ENCODE measurements at places on chromosomes 7 and 10.

- no peak for DNase-seq
These were observed 58.8 kb downstream of the STEAP1B start for GRCh38 chr7:22441157-22441556.

DNA sequence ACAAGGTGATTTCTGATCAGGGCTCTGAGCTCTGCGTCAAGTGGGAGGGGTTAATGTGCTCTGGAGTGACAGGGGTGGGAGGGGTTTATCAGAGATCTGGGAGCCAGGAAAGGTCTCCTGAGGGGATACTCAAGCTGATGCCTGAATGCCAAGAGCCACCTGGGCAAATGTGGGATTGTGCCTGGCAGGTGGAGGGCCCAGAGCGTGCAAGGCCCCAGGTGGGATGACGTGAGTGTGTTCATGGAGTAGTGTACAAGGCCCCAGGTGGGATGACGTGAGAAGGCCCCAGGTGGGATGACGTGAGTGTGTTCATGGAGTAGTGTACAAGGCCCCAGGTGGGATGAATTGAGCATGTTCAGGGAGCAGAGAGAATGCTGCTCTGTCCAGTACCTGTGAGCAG is 610.3 kb downstream of the PTPRN2 start:
- no peak for DNase-seq

DNA sequence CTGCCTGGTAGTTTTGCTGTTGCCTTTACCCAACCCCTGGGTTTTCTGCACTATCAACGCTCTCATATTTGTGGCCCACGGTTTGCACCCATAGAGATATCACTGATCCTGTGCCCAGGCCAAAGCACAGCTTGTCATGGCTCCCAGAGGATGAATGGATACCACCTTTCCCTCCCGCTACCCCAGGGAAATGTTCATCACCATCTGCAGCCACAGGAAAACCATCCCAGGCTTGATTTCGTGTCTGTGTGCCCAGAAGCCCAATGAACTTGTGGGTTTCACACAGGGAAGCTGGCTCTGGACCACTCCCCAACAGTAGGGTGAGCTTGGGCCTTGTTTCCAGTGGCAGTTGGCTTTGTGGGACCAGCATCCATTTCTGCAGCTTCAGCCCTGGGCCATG is 143.1 kb upstream of the GDF10 start:
- DNase-seq, result no peak

DNA sequence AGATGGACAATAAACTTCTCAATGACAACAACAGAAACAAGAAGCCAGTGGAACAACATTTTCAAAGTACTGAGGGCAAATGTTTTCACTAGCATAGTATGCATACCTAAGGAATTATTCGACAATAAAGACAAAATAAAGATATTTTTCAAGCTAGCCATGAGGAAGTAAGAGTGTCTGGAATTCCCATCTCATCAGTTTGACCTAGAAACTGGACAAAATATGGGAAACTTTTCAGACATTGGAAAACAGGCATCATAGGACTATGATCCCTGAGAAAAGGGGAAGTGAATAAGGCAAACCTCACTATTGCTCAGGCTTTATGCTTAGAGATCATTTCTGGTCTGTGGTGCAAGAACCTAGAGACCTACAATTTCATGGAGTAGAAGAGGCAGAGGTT is 86.3 kb downstream of the OAT start:
- no peak for DNase-seq

DNA sequence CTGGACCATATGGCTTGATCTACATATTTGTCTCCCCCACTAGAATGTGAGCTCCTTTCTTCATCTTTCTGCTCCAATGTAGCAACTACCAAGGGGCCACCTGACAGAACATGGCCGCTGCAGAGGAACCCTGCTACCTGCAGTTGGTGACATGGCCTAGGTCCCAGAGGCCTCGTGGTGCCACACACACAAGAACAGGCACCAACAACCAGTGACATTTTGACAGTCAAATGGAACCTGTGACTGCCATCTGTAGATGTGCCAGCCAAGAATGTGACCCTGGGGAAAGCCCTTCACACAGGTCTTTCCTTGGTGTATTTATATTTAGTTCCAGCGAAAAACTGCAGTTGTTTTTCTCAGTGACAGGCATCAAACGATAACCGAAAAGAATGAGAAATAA is 67.9 kb upstream of the ANKRD1 start:
- no peak for DNase-seq

DNA sequence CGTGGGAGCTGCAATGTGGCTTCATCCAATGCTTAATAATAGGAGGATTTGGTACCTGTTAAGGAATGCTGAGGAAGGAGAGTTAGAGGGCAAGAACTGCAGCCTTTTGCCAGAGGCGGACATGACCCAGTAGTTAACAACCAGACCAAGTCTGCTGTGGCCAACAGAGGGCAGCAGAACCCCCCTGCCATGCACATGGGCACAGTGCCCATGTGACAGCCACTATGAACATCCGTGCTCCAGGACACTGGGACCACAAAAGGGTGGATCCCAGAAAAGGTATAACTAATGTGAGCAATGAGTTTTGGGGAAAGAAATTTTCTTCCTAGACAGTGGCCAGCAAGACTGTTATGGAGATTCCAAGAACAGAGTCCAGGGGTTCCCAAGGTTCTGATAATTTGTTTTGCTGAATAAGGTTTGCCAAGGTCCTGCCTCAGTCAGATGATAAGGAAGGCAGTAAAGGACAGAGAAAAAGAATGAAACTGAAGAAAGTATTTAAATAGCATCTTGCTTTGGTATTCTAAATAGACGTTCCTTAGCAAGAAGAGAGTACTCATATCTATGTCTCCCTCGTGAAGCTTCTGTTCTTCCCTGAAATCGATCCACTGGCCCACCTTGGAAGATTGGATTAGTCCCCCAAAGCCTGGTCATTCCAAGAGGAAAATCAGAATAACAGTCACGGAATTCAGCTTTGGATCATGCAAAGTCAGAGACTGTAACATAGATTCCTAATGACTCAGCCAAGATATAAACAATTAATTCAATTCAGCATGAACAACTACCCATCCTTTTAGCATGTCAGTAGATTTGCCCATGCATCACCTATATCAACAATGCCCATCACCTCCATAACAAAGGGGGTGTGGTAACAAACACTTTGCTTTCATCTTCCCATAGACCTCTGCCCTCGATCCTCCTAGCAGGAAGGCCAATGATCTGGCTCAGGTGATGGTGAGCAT is 56.0 kb downstream of the LGI1 start:
- DNase-seq, result peak; percentile 35

GRCh38 chr7:6590645-6591110 is 857 bp downstream of the INTS15 start:
- no peak for DNase-seq

DNA sequence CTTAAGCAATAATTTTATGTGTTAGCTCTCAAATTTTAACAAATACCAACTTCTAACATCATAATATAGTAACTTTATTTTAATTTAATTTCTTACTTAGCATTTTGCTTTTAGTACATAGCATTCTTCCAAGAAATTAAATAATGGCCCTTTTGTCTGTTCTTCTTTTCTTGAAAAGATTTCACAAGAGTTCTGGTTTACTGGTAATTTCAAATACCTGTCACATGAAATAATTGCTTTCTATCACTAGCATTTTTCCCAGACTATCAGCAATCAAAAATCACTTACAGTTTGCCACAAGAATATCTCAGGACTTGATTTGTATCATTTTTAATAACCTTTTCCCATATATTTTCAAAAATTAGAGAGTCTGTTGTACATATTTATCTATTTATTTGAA is 193.0 kb downstream of the CACNA2D1 start:
- no peak for DNase-seq

DNA sequence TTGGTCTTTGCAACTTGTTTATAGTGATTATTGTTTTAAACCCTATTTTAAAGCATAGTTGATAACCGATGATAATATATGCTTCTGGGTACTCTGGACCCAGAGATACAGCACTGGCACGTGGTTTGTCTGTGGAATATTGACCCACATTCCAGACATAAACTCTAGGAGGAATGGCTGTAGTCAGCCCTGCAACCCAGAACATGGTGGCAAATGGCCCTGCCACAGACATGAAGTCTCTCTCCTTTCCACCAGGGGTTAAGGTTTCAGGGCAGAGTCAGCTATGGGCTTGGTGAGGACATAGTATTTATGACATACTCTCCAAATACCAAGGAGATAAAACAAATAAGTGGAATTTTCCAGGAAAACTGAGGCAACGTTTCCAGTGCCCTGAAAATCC is 83.6 kb downstream of the NAMPT start:
- no peak for DNase-seq

GRCh38 chr7:12064586-12065127 is 146.4 kb upstream of the TMEM106B start:
- no peak for DNase-seq

DNA sequence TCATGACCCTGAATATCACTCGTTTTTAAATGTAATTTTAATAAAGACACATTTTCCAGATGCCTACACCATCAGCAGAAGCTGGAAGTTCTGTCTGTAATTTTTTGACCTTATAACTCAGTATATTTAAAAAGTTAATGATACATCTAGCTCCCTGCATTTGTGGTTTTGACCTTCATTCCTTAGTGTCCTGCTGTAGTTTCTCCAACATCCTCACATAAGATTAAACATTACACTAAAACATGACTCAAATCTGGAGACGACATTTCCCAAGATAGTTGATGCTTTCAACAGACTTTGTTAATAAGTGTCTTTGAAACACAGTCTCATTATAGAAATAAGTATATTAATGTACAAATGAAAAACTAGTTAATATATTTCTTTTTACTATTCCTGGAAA is 363.1 kb downstream of the POM121L12 start:
- DNase-seq, result no peak

DNA sequence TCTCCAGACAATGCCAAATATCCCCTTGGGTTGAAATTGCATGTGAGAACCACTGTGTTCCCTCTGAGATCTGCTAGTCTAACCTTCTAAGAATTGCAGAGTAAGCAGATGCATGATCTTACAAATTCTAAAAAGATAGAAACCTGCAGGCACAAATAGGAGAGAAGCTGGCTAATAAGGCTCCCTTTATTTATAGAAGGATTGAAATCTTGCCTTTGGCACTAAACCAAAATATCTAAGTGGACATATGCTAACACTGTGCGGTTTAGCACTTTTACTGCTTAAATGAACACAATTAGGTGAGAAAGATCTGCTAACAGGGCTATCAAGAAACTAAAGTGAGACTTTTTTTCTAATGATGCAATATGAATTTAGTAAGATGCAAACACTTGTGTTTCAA is 225.5 kb downstream of the DOCK4 start:
- DNase-seq, result no peak

GRCh38 chr7:81618396-81619014 is 151.3 kb downstream of the HGF start:
- DNase-seq, result no peak

DNA sequence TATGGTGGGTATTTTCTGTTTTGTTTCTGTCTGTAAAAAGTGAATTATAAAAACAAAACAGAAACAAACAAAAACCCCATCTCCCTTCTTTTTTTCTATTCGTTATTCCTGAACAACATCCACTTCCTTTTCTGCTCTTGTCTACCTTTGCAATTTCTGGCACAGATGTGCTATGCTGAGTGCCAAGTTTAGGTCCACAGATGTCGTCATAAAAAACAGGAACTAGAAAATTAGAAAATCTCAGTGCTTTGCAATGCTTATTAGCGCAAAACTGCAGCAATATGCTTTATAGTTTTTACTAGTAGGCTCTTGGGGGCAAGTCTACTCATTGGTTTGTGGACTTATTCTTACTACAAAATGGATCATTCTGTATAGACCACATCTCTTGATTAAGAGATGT is 94.2 kb upstream of the PRKCQ start:
- DNase-seq, result no peak

GRCh38 chr10:130878131-130878530 is 433.4 kb downstream of the TCERG1L start:
- DNase-seq, result no peak

DNA sequence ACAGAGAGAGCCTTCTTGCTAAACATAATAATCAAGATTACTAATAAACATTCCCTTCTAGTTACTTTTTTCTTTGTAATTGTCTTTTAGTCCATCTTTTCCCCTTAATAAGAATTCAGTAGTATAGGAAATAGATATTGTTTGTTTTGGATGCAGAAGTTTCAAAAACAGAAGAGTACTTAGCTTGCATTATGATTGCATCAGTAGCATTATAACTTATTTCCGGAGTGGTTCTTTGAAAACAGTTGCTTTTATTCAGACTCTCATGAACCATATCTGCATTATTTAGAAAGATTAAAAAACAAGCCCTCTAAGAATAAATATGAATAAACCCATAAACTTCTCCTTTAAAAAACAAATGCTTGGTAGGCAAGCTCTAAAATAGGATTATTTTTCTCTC is 34.0 kb upstream of the DKK1 start:
- DNase-seq, result no peak

- DNase-seq, result no peak
These were observed 33.3 kb upstream of the NMT2 start for GRCh38 chr10:15201589-15202300.

DNA sequence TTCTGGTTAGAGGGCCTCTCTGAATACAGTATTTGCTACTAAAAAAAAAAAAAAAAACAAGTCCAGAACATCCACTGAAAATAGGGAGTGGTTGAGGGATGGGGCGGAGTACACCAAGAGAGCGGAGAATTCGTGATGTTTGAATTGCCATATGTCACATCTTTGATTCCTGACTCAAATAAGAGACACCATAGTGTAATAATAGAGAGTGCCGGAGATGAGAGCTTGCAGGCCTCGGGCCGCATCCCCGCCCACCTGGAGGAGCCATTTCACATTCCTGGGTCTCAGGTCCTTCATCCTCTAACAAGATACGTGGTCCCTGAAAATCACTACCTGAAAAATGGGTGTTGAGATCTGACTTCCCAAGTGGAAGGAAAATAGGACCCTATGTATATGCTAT is 46.8 kb downstream of the KIAA1549 start:
- DNase-seq, result no peak

- no peak for DNase-seq
These were observed 396.2 kb downstream of the REEP3 start for GRCh38 chr10:63917363-63917762.

- DNase-seq, result no peak
These were observed 135.6 kb downstream of the TMEM168 start for GRCh38 chr7:112654322-112655216.

DNA sequence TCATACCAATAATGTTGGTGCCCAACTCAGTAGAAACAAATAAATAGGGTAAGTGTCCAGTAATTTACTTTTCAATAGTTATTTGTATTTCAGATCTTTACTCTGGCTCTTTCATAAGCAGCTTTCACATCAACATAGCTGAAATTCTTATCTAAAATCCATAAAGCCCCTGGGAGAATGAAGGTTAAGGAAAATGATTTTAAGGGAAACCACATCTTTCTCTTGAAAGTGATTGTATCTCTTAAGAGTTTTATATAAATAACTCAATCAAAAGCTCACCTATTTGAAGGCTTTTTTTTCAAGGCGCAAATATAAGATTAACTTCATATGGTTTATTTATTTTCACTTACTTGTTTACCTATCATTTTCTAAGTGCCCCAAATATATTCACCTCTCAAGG is 324.4 kb downstream of the HGF start:
- no peak for DNase-seq
